Left cardiac atrium (tissue), 4 donors: ENCODE measurements at places on chromosomes 7 and 10.

GRCh38 chr7:18202315-18203045 lies 174.8 kb upstream of the PRPS1L1 start:
- no peak for DNase-seq

DNA sequence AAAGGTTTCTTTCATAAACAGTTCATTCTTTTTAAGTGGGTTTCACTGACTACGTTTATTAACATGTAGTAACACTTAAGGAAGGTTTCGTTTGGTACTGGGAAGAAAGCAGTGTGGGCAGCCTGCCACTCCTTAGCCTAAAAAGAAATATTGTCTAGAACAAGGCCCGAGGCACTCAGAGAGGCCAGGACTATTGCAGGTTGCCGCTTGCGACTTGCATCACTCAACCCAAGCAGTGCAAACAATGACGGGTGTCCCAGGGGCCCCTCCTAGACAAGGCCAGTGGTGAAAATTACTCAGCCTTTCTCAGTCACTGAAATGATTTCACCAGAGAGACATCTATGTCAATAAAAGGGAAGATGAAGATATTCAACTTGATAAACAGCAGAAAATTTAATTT lies 243.9 kb downstream of the SNX13 start:
- peak; percentile 83 for DNase-seq

GRCh38 chr10:18400201-18400905 lies 251.0 kb downstream of the NSUN6 start:
- no peak for DNase-seq

- DNase-seq: peak; percentile 67
These were observed 4.1 kb downstream of the IMPDH1 start for GRCh38 chr7:128405471-128406313.

GRCh38 chr10:31910016-31910415 lies 18.6 kb downstream of the ARHGAP12 start:
- DNase-seq: no peak

GRCh38 chr10:107264742-107265141 lies 100.2 kb upstream of the SORCS1 start:
- DNase-seq: no peak

GRCh38 chr7:131027287-131027773 lies 293.3 kb upstream of the KLF14 start:
- DNase-seq: peak; percentile 50

- no peak for DNase-seq
These were observed 106.7 kb downstream of the GPR26 start for GRCh38 chr10:123772645-123773508.

DNA sequence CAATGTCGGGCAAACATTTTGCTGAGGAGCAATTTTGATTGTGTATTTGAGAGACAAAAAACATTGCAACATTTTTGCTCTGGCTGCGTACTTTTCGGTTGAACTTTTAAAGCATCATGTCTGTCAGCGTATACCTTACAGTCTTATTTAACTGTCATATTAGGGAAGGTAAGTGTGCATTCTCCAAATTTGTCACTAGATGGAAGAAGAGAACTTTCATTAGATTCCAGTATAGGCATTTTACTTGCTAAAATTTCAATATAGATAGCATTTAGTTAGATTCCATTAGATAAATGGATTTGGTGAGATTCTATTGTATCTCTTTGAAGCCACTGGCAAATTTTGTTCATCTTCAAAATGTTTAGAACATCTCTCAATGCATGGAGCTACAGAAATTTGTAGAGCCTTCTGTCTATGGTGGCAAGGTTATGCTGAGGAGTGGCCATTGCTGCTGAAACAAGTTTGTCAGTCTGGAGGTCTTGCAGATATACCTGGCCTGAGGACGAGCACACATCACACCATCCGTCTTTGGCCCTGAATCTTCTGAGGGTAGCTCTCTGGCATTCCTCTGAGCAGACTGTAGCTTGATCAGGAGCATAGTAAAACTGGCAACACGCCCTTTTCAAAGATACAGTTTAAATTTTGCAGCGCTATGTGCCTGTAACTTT lies 437.5 kb upstream of the MBL2 start:
- DNase-seq: no peak

- DNase-seq: no peak
These were observed 59.2 kb downstream of the OGDH start for GRCh38 chr7:44665531-44666213.

GRCh38 chr10:60139290-60139689 lies 232.9 kb upstream of the CCDC6 start:
- DNase-seq: no peak

GRCh38 chr10:31477584-31477983 lies 158.6 kb downstream of the ZEB1 start:
- no peak for DNase-seq

GRCh38 chr7:128755819-128756476 lies 16.8 kb downstream of the CALU start:
- DNase-seq: no peak

GRCh38 chr7:128873234-128873633 lies 10.6 kb downstream of the ATP6V1F start:
- DNase-seq: no peak

DNA sequence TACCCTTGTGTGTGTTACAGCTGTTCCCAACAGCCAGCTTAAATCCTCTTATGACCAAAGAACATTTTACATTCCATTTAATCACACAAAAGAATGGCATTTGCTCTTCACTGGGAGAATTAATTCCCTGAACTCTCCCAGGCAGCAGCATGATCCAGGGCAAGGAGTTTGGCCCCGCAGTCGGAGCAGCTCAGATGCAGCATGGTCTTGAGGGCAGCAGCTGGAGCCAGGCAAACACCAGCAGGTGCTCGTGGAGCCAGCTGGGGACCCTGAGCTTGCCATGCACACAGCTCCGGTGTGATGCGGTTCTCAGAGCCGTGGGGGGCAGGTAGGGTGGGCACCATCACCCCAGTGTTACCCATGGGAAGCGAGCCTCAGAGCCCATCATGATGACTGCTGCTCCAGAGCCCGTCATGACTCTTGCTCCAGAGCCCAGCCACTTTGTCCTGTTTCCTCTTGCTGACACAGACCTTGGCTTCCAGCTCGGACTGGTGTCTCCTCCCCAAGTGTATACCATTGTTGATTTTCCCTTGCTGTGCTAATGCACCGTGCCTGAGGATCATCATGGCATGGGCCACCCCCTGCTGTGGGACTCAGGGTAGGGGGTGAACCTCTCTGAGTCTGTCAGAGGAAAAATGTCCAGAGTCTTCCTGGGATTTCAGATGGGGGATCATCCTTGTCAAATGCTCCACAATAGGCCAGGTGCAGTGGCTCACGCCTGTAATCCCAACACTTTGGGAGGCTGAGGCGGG lies 75.8 kb downstream of the ZRANB1 start:
- no peak for DNase-seq

DNA sequence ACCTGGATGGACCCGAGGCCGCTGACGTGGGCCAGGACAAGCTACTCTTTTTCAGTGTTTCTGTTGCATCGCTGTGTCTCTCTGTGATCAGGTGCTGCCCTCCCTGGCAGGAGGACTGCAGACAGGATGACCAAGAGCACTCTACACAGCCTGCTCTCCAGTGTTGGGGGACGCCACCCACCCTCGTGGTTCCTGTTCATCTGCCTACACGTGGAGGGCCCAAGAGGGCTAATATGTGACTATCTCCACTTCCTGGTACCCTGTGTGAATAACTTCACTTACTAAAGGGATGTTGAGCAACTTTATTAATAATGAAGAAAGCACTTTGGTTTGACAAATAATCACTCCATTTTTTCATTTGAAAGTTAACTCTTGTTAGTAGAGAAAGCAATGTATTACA lies 101.3 kb downstream of the EGFR start:
- no peak for DNase-seq

DNA sequence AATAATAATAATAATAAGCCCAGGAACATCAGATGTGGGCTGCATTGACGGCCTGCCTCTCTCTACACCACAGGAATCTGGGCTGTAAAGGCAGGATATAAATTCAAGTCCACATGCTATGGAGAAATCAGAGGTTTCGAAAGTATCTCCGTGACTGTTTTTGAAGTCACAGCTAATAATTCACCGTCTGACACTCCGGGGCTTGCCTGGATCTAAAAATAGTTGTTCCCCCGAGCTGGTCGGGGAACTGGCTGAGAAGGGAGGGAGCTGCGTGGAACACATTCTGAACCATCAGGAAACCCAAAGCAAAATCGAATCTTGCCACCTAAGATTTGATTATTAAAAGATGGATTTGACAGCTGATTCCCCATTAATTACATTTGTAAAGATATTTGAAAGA lies 35.4 kb downstream of the KLF6 start:
- no peak for DNase-seq

- no peak for DNase-seq
These were observed 19.8 kb upstream of the PFKP start for GRCh38 chr10:3047596-3047995.

- no peak for DNase-seq
These were observed 61.7 kb downstream of the DOCK4 start for GRCh38 chr7:112144284-112145059.

DNA sequence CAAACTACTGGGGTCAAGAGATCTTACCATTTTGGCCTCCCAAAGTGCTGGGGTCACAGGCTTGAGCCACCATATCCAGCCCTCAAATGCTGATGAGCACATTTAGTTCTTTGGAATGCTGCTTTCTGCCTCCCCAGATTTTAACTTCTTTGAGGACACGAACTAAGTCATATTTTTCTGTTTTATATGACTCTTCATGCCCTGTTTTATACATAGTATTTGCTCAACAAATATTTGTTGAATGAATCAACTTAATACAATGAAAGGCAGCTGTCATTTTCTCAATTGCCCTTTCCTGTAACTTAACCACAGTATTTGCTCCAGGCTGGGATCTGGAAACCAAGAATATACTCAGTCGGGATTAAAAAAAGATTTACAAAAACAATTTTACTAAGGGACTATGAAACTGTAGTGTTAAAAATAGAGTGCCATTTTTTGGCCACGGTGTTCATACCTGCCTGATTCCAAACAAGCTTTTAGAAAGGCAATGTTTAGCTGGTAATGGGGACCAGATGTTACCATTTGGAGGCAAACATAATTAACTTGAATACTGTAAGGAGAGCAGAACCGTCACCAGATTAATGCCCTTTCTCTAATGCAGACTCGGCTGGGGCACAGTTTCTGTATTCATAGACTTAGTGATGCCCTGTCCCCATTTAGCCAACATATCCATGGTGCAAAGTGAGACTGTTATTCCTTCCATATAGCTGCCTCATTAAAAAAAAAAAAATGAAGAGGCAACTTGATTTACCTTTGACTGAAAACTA lies 117.6 kb downstream of the NRP1 start:
- DNase-seq: no peak

- DNase-seq: no peak
These were observed 361.8 kb upstream of the MGMT start for GRCh38 chr10:129105266-129105665.

DNA sequence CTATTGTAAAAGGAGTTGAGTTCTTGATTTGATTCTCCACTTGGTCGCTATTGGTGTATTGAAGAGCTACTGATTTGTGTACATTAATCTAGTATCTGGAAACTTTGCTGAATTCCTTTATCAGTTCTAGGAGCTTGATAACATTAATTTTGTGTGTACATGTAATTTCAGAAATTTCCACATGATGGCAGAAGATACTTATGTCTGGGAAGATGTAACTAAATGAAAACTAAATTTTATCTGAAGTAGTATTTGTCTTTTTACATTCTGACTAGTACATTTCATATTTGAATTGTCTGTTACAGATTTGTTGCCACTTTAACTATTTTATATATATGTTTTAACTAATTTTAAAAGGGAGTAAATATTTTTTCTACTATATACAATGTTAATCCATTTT lies 27.6 kb downstream of the SDHAF3 start:
- DNase-seq: no peak

- no peak for DNase-seq
These were observed 22.4 kb upstream of the IFIT2 start for GRCh38 chr10:89279421-89279869.

DNA sequence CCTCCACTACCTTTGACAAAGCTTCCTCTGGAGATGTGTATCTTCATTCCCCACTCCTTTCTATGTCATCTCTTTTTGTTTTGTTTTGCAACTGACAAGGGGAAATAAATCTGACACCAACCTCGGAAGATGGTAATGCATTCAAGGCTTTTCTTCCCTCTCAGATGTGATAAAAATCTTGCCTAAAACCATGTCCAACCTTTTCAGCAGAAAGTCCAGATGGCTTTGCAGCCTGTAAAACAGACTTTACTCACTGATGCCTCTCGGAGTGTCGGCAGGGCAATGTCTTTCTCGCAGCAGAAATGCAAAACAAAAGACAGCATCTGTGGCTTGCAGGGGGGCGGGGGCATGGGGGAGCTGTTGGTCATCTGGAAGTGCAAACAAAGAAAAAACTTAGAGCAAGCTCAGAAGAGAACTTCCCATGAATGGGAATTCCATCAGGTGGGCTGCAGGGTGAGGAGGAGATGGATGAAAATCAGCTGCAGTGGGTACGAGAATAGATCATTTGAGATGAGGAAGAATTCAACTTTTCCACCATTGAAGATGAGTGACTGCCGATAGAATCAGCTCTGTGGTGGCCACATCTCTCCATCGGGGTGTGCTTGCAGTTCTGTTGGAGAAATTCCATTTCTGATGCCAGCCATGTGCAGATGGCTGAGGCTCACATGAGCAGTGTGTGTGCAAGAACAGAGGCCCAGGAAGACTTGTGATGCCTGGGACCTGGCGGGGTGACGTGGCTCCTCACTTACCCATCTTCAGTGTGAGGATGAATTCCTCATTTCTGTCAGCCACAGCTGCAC lies 237.7 kb downstream of the WDR37 start:
- DNase-seq: no peak

GRCh38 chr7:29281782-29282541 lies 87.4 kb downstream of the CHN2 start:
- peak; percentile 46 for DNase-seq

DNA sequence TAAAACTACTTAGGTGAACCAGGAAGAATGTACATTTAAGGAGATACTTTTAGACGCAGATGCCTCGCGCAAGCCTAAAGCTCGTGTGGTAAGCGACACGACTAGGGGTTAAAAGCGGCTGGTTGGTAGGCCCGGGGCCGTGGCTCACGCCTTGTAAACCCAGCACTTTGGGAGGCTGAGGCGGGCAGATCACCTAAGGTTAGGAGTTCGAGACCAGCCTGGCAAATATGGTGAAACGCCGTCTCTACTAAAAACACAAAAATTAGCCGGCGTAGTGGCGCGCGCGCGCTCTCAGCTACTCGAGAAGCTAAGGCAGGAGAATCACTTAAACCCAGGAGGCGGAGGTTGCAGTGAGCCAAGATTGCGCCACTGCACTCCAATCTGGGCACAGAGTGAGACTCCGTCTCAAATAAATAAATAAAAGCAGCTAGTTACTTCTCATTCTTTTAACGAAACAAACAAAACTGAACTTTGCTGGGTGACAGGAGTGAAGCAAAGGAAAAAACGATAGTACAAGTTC lies 879 bp downstream of the NUDT5 start:
- DNase-seq: peak; percentile 54

DNA sequence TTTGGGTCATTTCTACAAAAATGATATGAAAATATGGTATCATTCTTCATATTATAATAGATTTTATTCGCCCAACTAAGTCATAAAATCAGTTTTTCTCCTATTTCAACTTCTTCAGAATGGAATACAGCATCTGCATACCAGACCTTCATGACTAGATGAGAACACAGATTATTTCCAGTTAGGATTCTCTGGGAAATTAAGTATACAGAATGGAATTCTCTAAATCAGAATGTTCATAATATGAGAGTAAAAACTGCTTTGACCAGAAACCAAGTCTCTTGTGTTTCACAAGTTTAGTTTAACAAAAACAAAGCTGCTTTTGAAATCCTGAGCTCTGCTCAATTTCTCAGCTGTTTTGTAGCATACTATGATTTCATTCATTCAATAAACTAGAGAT lies 160.3 kb upstream of the SEMA3A start:
- no peak for DNase-seq

- DNase-seq: no peak
These were observed 308.2 kb downstream of the AUTS2 start for GRCh38 chr7:69906283-69906995.
